Activated CD4-positive, alpha-beta T cell treated with anti-CD3 and anti-CD28 coated beads, Interleukin-2, amount 10 ng/mL, durations not matched to agents 7 days and 5 days (primary cell): ENCODE measurements at places on chromosomes 2 and 18. TPM values are rescaled to one million over a fixed set of nuclear protein-coding genes. Genes with fewer than 3 reads are reported as not detected.

Gene IL1B
- not detected for total RNA-seq

Gene INPP5D
- total RNA-seq: 121 TPM

Gene POTEI
- total RNA-seq: not detected

Gene POTEF
- total RNA-seq: not detected

Gene WNT6
- not detected for total RNA-seq
